ENCODE measurements at places on chromosomes 7 and 10. TPM values are rescaled to one million over a fixed set of nuclear protein-coding genes. Genes with fewer than 3 reads are reported as not detected.

The SEMA3C gene
- total RNA-seq, result 455 TPM

The NME8 gene
- total RNA-seq, result not detected

The LIPF gene
- total RNA-seq, result not detected

The EZH2 gene
- total RNA-seq, result 5.0 TPM

The GTPBP4 gene
- 35.6 TPM for total RNA-seq

The ADRA2A gene
- total RNA-seq, result not detected

The TMEM178B gene
- 0.18 TPM for total RNA-seq

The ANKMY2 gene
- total RNA-seq, result 24.1 TPM

The INPP5F gene
- total RNA-seq, result 48.5 TPM

The IGFBP1 gene
- not detected for total RNA-seq

The CPA2 gene
- total RNA-seq, result not detected

The FGF8 gene
- total RNA-seq, result not detected

The HGF gene
- total RNA-seq, result 83.4 TPM

The HYAL4 gene
- not detected for total RNA-seq

The GPR26 gene
- total RNA-seq, result not detected

The DLX6 gene
- not detected for total RNA-seq

The ZNHIT1 gene
- total RNA-seq, result 48.0 TPM

The TMEM176A gene
- not detected for total RNA-seq

The TMEM236 gene
- total RNA-seq, result under 0.01 TPM

The PDIA4 gene
- total RNA-seq, result 617 TPM
